Camera-type eye (tissue), 1 donor: ENCODE measurements at places on chromosomes 2 and 18. TPM values are rescaled to one million over a fixed set of nuclear protein-coding genes. Genes with fewer than 3 reads are reported as not detected.

ING5 gene
- 56.8 TPM for total RNA-seq

BOLL gene
- total RNA-seq = 0.27 TPM

RAB10 gene
- 116 TPM for total RNA-seq

KIF1A gene
- 133 TPM for total RNA-seq

CCDC85A gene
- total RNA-seq = 14.0 TPM

RAD51AP2 gene
- 0.27 TPM for total RNA-seq

RIT2 gene
- total RNA-seq = 0.38 TPM

PROM2 gene
- total RNA-seq = 5.7 TPM

ZEB2 gene
- total RNA-seq = 322 TPM

IGFBP5 gene
- total RNA-seq = 508 TPM

TEX44 gene
- total RNA-seq = not detected

KRTCAP3 gene
- total RNA-seq = not detected

MYO1B gene
- total RNA-seq = 150 TPM

ARL4C gene
- total RNA-seq = 43.8 TPM

NEUROD1 gene
- total RNA-seq = 188 TPM

ZC3H6 gene
- 31.9 TPM for total RNA-seq

SPDYA gene
- 3.7 TPM for total RNA-seq

ARHGEF4 gene
- 57.8 TPM for total RNA-seq

LHCGR gene
- 8.3 TPM for total RNA-seq

SEPTIN10 gene
- 83.8 TPM for total RNA-seq

ALPG gene
- total RNA-seq = not detected

IL1A gene
- total RNA-seq = not detected

DSEL gene
- total RNA-seq = 32.9 TPM

EHD3 gene
- total RNA-seq = 13.4 TPM

RNF138 gene
- 30.7 TPM for total RNA-seq

CCDC150 gene
- total RNA-seq = 5.6 TPM

TPO gene
- 2.0 TPM for total RNA-seq

NEU2 gene
- not detected for total RNA-seq

LIPT1 gene
- total RNA-seq = 11.1 TPM

MAP4K3 gene
- 126 TPM for total RNA-seq

MYOM1 gene
- 40.7 TPM for total RNA-seq

GPBAR1 gene
- not detected for total RNA-seq

SKOR2 gene
- total RNA-seq = 1.2 TPM

PPP1R1C gene
- total RNA-seq = 9.6 TPM

IL1RN gene
- total RNA-seq = 10.3 TPM

ST6GAL2 gene
- 74.9 TPM for total RNA-seq

DYNAP gene
- total RNA-seq = not detected

SULT1C2 gene
- 3.9 TPM for total RNA-seq

TNFRSF11A gene
- 3.9 TPM for total RNA-seq

MAPK4 gene
- 16.1 TPM for total RNA-seq

NABP1 gene
- total RNA-seq = 9.5 TPM

FER1L5 gene
- 0.60 TPM for total RNA-seq

NAGK gene
- 65.3 TPM for total RNA-seq

CAPN13 gene
- 2.5 TPM for total RNA-seq

NFU1 gene
- 42.3 TPM for total RNA-seq

IL37 gene
- total RNA-seq = not detected

PLEKHM3 gene
- total RNA-seq = 60.8 TPM

FSIP2 gene
- 5.5 TPM for total RNA-seq

ECEL1 gene
- total RNA-seq = 19.0 TPM

OXER1 gene
- total RNA-seq = 4.3 TPM

PTGR3 gene
- total RNA-seq = 23.7 TPM
